ENCODE measurements at places on chromosomes 7 and 10.

DNA sequence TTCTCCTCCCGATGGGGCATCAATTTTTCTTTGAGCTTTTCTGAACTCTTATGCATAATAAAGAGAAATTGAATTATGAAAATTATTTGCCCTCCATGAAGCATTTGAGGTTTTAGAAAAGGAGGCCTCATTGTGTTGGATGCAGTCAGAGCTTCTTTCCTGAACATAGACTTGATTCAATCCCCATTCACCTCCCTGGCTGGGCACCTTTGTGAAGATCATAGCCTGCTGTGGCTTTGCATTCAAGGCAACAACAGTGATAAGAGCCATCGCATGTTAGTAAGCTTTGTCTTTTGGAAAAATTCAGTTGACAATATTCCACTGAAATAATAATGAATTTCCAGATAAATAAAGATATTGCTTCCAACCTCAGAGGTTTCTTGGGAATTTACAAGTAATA, 87.1 kb downstream of the TRIL start:
- H3K27ac ChIP-seq, result no peak overlapping the region
- H3K27me3 ChIP-seq, result no peaks in the 10 kb centered on the region
- DNase-seq, result no peak
- H3K36me3 ChIP-seq, result no peaks in the 10 kb centered on the region
- no peaks in the 10 kb centered on the region for H3K4me1 ChIP-seq

DNA sequence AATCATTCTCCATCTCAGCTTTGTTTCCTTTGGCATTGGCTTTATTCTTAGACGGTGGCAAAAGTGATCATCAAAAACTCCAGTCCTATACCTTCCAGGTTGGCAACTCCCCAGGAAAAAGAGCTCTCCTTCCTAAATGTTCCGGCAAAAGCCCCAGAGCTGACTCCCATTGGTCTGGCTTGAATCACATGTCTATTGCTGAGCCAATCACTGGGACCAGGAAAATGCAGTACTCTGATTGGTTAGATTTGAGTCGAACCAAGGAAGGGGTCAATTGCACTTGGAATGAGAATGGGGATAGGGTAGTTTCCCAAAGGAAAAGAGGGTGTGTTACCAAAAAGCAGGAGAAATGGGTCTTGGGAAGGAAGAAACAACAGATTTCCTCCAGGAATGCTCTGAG, 22.3 kb downstream of the LEP start:
- H3K4me1 ChIP-seq, result peaks cover 5% of the 10 kb centered on the region
- no peaks in the 10 kb centered on the region for H3K36me3 ChIP-seq
- H3K27me3 ChIP-seq, result peaks cover 2% of the 10 kb centered on the region
- no peak overlapping the region for H3K4me3 ChIP-seq
- DNase-seq, result no peak

DNA sequence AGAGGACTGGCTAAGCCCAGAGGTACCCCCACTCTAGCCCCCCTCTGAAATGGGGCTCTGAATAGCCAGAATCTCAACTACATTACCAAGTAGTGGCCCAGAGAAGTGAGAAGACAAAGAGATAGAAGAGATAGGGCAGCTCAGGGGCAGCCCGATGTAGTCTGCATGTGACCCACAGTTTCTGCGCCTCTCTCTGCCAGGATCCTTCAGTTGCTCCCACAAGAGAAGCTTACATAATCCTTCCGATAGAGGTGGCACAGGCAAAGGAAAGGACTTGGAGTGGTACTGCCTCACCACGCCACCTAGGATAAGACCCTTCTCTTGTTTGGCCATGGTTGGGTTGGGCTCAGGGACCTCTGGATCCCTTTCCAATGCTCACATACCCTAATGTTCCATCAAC, 5.4 kb upstream of the PDE1C start:
- H3K4me1 ChIP-seq, result no peaks in the 10 kb centered on the region
- H3K4me3 ChIP-seq, result no peak overlapping the region
- no peaks in the 10 kb centered on the region for H3K27me3 ChIP-seq
- no peak overlapping the region for H3K27ac ChIP-seq

GRCh38 chr10:33800545-33800944, 466.1 kb upstream of the NRP1 start:
- DNase-seq, result peak; percentile 3
- H3K27me3 ChIP-seq, result no peaks in the 10 kb centered on the region
- no peak overlapping the region for H3K27ac ChIP-seq
- no peaks in the 10 kb centered on the region for H3K4me1 ChIP-seq
- H3K36me3 ChIP-seq, result no peaks in the 10 kb centered on the region
- H3K4me3 ChIP-seq, result no peak overlapping the region

- no peak for DNase-seq
- H3K36me3 ChIP-seq, result no peaks in the 10 kb centered on the region
- no peak overlapping the region for H3K4me3 ChIP-seq
- H3K4me1 ChIP-seq, result no peaks in the 10 kb centered on the region
- no peaks in the 10 kb centered on the region for H3K27me3 ChIP-seq
- H3K27ac ChIP-seq, result no peak overlapping the region
Measured at GRCh38 chr10:96082748-96083147, 39.4 kb downstream of the CCNJ start.

DNA sequence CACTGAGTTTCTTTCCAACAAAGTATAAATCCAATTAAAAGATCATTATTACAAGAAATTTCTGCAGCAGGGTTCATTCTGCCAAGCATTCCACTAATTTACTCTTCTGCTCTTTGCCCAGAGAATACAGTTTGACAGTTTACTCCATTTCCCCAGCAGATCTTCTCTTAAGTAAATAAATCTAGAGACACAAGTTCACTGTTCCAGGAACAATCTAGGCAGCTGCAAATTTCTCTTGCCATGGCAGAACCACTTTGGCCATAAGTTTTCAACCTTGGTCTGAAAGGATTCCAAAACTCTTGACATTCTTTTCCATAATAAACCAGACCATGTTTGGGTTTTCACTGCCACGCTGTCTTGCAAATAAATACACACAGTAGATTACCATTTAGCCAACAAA, 11.5 kb downstream of the RGS10 start:
- no peaks in the 10 kb centered on the region for H3K36me3 ChIP-seq
- H3K4me1 ChIP-seq, result peaks cover 7% of the 10 kb centered on the region

DNA sequence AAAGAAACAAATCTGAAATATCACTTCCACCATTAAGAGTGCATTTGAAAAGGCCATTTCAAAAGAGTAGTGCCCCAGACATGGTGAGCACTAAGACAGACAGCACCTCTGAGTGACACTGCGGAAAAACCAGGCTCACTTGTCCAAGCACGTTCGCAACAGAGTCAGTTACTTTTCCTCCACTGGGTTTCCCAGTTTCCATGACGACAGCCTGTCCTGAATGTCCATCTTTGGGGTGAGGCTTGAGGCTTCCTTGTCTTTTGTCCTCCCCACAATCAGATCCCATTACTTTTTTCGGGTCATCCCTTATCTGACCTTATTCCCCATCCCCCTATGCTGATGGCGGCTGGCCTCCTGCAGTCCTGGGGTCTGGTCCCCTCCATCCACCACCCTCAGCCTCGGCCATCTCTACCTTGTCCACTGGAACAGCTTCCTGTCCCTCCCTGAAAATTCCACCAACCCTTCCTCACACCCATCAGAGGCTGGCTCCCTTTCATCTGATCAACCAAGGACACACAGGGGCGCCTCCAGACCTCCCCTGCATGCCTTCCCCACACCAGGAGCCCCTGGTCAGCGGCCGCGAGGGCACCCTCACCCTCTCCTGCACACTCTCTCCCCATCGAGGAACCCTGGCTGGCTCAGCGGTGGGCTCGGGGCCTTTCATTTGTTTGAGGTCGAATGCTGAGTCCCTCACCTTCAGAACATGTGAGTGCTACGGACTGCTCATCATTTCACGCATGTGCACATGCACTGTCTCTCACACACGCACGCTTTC, 363.6 kb downstream of the DNAJB6 start:
- H3K36me3 ChIP-seq, result no peaks in the 10 kb centered on the region
- DNase-seq, result no peak
- H3K27ac ChIP-seq, result no peak overlapping the region
- no peak overlapping the region for H3K4me3 ChIP-seq
